Stimulated activated CD4-positive, alpha-beta T cell treated with anti-CD3 and anti-CD28 coated beads, Interleukin-4, amount 100 ng/mL, for 24 hours (primary cell): ENCODE measurements at places on chromosomes 12 and 14.

DNA sequence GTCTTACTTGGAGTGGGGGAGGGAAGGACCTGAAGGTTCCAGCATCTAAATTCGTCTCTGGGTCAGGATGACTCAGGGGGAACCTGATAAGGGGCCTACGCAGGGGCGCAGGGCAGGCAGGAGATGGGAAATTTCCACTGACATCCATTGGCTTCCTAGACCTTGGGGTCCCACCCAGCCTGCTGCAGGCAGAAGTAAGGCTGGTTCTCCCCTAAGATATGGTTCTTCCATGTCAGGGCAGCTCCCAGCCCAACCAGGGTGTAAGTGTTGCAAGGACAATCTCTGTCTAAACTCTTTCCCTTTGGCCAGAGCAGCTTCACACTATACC is 2.1 kb upstream of the NDRG2 start:
- DNase-seq: no peak

GRCh38 chr14:92121670-92122350 is at the start of the genes CPSF2 and NDUFB1:
Gene CPSF2, plus strand, starts transcription at chr14:92121969. Its CDS starts 9,016 bp downstream, at chr14:92130985.
Gene NDUFB1, minus strand, starts transcription at chr14:92121706. Its CDS starts 4,069 bp downstream, at chr14:92117637.
- peak; percentile 88 for DNase-seq

DNA sequence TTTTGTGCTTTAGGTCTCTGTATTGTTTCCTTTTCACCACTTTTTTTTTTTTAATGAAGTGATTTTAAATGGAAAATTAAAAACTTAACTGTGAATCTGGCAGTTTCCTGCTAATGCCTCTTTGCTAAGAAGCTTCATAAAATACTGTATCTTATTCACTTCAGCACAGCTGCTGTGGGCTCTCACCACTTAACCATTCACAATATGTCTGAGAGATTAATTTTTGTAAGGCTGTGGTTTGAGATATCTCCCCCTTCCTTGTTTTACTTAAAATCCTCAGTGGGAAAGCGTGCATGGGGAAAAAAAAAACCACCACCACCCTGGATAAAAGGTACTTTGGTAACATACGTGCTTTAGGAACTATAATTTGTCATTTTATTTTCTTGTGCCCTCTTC is 115.9 kb downstream of the ETV6 start:
- DNase-seq: no peak

DNA sequence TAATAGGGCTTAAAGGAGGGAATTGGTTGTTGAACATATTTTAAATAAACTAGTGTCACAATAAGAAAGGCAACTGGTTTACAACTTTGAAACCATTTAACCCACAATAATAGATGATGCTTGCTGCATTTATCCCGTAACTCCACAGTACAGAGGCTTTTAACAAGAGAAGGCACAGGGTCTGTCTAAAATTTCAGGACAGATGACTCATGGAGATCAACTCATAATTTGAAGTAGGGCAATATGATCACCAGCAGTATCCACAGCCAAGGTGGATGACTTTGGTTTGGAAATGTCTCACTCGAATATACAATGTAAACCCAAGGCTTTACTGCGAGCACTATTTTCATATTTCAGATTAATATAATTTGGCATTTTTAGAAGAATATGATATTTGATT is 340.2 kb downstream of the LRIG3 start:
- DNase-seq: no peak

GRCh38 chr12:106978035-106978800 is 8.7 kb downstream of the MTERF2 start:
- no peak for DNase-seq

- no peak for DNase-seq
These were observed 1.4 kb downstream of the SLC25A29 start for GRCh38 chr14:100304825-100305323.

DNA sequence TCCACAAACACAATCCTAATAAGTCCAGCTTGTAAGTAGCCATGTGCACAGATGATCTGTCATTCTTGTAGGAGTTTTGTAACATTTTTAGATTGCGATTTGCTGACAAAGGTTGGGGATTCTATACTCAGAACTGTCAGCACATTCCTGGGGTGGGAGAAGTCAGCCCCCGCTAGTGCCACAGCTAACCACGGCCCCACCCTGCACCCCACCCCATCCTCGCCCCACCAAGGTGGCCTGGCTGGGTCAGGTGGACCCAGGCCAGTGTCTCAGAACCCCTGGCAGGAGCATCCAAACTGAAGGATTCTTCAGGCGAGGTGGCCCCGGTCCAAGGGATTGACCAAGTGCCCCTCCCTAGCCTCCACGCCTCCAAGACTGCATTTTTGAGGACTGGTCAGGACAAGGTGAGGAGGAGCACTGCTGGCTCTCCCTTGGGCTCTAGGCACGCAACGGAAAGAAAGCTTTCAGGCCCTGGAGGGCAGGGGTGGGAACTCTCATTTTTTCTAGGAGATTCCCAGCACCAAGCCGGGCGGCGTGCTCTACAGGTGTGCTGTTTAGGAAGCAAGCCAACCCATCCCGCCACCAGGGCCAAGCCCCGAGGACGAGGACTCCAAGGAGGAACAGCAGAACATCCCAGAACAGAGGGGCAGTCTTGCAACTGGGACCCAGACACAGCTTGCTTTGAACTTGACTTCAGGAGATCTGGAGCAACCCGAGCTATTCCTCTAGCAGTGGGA is 172.8 kb downstream of the BCL11B start:
- no peak for DNase-seq

GRCh38 chr14:87049950-87050349 is 943.0 kb downstream of the GALC start:
- DNase-seq: no peak

DNA sequence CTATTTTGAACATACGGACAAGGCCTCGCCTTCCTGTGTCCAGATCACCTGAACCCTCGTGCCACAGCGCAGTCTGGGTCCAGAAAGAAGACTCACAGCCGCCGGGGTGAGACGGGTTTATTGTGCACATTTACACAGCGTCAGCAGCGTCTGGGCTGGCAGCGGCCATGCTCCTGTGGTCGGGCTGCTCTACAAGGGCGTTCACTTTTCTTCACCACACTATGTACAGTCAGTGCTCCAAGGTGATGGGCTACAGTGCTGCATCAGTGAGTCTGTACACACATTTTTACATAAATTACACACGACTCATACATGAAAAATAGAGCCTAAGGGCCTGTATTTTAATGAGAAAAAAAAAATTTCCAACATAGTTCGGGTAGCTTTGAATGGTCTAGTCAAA is 18.0 kb downstream of the ZFYVE21 start:
- DNase-seq: no peak

DNA sequence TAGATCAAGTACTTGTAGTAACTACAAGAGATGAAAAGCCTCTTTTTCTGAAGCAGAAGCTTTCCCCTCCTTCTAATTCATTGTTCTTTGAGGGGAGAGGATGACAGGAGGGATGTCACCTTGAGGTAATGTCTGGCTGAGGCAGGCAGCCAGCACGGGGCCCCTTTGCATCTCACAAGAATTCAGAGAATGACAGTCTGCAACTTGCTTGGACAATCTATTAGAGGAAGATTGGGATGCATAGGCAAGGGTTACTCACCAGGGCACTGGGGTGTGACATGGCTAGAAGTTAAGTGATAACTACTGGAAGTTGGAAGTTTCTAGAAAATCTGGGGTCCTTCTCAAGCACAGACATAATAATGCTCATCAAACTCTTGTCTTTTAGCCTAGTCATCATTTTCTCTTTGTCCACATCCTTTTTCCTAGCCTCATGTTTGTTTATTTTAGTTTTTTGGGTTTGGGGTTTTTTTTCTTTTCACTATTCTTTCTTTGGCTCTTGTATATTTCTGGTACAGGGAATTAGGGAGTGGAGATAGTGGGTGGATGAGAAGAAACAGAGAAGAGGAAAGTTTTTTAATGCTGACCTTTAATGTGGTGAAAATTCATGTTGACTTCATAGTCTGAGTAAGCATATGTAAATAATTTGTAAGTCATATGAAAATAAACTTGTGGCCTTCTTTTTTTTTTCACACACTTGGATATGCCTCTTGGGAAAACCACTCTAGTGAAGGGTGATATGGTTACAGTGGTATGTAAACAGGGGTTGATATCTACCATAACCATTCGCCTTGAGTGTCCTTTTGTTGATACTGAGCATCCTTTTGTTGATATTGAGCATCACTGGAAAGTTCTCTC is 55.1 kb downstream of the TTLL5 start:
- no peak for DNase-seq

DNA sequence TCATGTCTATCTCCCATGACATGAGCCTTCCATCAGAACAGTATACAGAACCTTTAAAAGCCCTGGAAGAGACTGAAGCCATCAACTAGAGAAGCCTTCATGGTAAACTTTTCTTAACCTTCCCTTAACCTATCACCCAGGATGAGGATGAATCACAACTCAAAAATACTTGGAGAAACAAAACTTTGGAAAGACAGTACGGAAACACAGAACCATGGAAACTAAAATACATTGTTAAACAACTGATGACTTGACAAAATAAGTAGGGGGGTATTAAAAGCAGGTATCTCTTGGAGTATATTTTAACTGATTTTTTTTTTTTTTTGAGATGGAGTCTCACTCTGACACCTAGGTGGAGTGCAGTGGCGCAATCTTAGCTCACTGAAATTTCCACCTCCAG is 8.7 kb downstream of the TM7SF3 start:
- no peak for DNase-seq

GRCh38 chr14:59330455-59330854 is 134.7 kb downstream of the GPR135 start:
- DNase-seq: no peak

- DNase-seq: no peak
These were observed at the start of gene SCNN1A for GRCh38 chr12:6375269-6376078. Gene SCNN1A, minus strand, starts transcription at chr12:6375563. Its CDS starts 780 bp downstream, at chr12:6374783.

- DNase-seq: peak; percentile 99
These were observed at the start of gene HOMEZ for GRCh38 chr14:23286020-23286901. Gene HOMEZ, minus strand, starts transcription at chr14:23286132. Its CDS starts 180 bp downstream, at chr14:23285952.

- DNase-seq: no peak
These were observed 339.1 kb downstream of the TMEM132D start for GRCh38 chr12:129564768-129565167.

- no peak for DNase-seq
These were observed 111.4 kb upstream of the TMEM132C start for GRCh38 chr12:128155571-128155970.

- no peak for DNase-seq
These were observed 10.2 kb downstream of the CMTM5 start for GRCh38 chr14:23386999-23387398.

GRCh38 chr14:99586761-99587459 is 17.1 kb downstream of the CCDC85C start:
- no peak for DNase-seq

- no peak for DNase-seq
These were observed 25.1 kb upstream of the SLC8A3 start for GRCh38 chr14:70213721-70214282.

DNA sequence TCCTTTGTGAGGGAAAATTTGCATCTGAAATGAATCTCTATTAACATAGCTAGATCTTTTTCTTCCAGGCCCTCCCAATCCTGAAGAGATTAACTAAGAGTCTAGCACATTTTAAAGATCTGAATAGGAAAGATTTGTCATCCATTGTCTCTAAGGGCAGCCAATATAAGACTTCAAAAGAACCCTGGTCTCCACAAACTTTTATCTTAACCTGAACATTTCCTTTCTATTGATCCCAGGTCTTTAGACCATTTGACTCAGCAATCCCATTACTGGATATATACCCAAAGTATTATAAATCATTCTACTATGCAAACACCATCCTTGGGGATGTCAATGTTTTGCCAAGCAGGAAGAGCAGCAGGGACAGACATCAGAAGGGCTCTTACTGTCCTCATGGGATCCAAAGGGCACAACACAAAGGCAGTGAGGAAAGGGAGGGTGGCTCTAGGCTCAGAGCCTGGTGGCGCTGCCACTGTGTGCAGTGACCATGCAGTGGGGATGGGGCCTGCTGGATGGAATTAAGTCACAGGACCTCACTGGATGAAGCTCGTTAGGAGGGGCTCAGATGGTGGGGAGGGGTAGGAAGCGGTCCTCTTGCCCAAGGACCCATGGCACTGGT is 12.7 kb upstream of the BDKRB2 start:
- DNase-seq: no peak

DNA sequence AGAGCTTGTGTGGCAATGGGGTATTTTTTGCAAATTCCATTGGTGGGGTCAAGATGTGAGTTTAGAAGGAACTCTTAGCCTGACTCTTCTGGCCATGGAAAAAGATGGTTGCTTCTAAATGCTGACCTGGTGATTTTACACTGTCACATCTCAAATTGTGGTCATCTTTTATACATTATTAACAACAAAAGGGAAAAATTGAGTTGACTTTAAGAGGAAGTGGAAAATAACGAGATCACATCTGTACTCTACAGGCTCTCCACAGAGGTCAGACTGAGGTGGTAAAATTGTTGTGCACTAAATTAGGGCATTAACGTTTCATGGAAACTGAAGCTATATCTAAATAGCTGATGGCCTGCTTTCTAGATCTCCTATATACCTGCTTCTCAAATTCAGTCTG is 44.7 kb downstream of the PTPN11 start:
- no peak for DNase-seq

- DNase-seq: no peak
These were observed 154.4 kb downstream of the LRIG3 start for GRCh38 chr12:58765653-58766512.

DNA sequence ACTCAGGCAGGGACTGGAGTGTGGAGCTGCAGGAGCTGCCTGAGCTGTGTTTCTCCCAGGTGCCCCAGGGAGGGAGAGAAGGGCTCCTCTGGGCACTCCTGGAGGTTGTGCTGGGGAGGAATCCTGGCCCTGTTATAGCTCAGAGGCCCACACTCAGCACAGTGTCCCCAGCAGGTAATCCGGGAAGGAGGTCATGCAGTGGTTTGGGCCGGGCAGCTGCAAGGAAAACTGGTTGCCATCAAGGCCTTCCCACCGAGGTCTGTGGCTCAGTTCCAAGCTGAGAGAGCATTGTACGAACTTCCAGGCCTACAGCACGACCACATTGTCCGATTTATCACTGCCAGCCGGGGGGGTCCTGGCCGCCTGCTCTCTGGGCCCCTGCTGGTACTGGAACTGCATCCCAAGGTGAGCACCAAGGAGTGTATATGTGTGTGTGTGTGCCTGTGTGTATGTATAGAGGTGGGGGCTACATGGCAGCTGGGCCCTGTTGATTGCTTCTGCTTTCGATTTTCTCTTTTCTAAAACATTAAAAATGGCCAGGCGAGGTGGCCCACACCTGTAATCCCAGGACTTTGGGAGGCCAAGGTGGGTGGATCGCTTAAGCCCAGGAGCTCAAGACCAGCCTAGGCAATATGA is 2.0 kb downstream of the AMHR2 start:
- no peak for DNase-seq

DNA sequence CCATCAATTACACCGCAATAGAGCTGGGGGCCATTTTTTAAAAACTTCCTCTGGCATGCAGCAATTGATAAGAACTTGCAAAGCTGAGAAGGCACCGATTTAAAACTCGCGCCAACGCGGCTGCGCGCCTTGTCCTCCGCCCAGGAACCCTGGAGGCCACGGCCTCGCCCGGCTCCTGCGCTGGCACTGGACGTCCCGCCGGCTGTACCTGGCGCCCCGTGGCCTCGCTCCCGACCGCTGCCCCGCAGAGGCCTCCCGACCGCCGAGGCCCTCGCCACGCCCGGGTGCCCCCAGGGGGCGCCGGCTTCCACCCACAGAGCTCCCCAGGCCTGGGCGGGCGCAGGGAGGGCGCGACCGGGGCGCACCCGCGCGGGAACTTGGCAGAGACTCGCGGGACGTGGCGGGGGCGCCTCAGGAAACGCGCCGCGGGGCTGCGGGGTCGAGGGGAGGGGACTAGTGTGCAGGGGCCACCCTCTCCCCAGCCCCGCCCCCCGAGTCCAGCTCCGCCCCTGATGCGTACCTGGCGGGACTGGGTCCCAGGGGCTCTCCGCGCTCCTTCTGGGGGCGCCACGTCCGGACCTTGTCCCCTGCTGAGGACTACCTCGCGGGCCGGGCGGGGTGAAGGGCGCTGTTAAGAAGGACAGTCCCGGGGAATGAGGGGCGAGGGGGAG is 65.7 kb downstream of the TNFAIP2 start:
- no peak for DNase-seq

- no peak for DNase-seq
These were observed 3.8 kb downstream of the TXNRD1 start for GRCh38 chr12:104219361-104219892.
